ENCODE measurements at places on chromosomes 6 and 20.

DNA sequence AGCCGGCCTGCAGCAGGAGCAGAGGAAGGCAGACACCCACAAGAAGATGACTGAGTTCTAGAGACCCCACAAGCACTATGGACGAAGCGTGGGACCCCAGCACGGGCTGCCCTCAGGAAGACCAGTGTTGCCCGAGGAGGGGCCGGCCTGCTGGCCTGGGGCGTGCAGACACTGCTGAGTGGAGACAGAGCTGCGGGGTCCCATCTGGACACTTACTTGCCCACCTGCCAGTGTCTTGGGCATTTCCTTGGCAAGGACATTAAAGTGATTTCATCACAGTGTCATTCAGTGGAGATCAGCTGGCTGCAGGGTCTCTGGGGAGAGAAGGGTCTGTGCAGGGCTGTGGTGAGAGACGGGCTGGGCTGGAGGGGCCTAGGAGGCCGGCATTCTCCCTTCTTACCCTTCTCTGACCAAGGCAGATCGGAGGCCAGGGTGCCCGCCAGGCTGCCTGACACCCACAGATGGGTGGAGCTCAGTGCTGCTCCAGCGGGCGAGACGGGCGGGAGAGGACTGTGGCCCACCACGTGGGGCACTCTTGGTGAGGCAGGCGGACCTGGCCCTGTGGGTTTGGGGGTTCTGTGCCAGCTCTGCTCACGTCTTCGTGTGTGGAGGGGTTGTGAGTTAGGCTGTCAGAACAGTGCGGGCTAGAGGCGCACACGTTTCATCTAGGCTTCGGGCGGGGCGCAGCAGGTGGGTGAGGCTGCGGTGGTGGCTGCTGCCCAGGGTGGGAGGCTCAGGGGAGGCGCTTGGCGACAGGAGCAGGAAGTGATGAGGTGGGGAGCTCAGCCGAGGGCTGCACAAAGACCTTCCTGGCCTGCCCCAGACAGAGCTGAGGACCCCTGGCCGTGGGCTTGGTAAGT is at the start of gene LIME1:
TSS of gene LIME1 (plus strand) at position 806 of the 860 bp plus-strand sequence. CDS start 886 bp downstream, outside the sequence.
- DNase-seq = peak; percentile 91

DNA sequence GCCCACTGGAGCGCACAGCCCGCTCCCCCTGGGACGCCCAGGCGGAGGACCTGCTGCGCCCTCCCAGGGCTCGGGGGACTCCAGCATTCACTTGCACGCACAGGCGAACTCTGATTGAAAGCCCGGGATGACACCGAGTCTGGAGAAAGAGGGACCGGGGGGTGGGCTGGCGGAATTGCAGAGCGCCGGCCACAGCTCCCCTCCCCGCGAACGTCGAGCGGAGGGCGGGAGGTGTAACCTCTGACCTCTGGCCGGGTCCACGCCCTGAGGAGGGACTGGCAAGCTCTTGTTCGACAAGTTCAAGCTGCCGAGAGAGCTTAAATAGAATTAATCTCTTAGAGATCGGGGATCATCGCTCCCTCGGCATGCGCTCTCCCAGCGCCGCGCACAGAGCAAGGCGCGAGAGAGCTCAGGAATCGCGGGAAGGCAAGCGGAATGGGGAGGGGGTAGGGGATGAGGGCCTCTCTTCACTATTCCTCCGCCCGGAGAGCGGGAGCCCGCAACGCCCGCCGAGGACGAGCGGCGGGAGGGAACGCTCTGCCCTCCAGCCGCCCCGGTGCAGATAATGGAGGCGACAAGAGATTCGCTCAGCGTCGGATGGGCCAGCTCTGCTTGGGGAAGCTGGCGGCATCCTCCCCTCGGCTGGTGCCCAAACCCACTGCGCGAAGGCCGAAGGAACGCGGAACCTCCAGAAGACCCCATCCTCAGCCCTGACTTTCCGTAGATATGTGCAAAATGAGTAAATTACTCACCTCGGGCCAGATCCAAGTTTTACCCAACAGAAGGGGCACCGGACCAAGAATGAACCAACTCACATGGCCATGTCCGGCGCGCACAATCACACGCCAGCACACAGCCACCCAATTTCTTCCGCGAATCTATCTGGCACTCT is 761 bp upstream of the NR2E1 start:
- DNase-seq = no peak

- DNase-seq = peak; percentile 80
These were observed 41.1 kb upstream of the OSTM1 start for GRCh38 chr6:108115598-108116058.

DNA sequence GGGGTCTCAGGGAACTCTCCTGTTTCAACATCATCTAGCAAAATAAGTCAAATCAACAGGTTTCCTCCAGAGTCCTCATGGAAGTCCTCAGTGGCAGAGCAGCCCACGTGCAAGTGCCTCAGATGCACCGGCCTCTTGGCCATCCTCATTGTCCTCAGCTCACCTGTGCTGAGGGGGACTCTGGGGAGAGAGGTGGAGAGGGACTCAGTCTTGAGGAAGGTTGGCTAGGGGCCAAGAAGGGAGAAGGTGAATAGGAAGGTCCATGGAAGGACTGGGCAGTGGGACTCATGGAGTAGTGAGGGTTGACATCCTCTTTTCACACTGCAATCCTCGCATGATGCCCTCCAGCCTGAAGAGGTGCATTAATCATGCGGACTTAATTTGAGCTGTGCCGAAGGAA is 77.9 kb upstream of the DUSP22 start:
- no peak for DNase-seq

GRCh38 chr20:44544263-44544662 is 22.4 kb upstream of the SERINC3 start:
- no peak for DNase-seq

GRCh38 chr20:43022568-43022967 is 167.1 kb downstream of the PTPRT start:
- no peak for DNase-seq
